NCI-H1436 treated with DMSO at 0.1 percent for 48 hours (cell line): ENCODE measurements at places on chromosomes 11 and 22.

DNA sequence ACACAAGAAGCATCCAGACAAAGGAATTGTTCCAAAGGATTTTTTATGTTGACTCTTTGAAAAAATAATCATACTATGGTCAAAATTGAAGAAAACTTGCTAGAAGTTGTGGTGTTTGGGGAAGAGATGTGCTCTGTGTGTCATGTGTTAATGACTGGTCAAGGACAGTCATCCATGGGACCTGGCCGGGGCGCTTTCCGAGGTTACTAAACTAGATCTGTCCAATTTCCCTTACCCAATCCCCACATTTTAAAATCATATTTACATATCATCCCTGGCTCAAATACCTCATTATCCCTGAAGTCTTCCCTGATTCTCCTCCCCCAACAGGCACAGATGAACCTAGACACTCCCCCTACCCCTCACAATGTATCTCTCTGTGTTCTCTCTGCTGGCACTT, 289.4 kb downstream of the TENM4 start:
- DNase-seq = no peak

GRCh38 chr11:14029971-14030920, 67.7 kb downstream of the SPON1 start:
- DNase-seq = no peak

GRCh38 chr11:107757661-107758060, 45.8 kb upstream of the SLN start:
- DNase-seq = no peak

GRCh38 chr11:14643697-14644225, at the start of gene PDE3B:
TSS of gene PDE3B (plus strand) at chr11:14643804. CDS start at chr11:14644076, 272 bp downstream.
- no peak for DNase-seq

DNA sequence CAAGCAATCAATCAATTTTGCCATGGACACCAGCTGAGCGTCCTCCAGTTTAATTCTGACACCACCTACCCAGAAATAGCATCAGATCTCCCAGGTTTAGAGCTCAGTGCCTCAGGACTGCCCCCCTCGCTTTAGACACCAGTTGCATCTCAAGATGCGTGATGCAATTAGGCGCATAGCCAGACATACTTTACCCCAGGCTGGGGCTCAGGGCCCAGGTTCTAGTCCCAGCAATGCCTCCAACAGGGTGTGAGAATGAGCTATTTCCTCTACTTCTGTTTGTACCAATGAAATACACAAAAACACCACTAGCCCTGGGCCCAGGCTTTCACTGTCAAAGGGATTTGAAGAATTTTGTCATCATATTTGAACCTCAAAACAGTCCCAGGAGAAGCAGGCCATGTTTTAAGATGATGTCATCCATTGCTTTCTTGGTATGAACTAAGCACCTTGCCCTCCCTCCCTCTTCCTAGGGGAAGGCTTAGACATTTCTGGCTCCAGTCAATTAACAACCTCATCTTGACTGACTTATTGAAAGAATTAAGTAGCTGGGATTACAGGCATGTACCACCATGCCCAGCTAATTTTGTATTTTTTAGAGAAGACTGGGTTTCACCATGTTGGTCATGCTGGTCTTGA, 61.5 kb upstream of the INCENP start:
- no peak for DNase-seq
